ENCODE measurements at places on chromosomes 13 and 19.
A peak's percentile ranks its signal among the peaks of the same experiment; 100 is the strongest.

- no peak for DNase-seq
Measured at GRCh38 chr19:31356587-31357314, 7.5 kb upstream of the TSHZ3 start.

DNA sequence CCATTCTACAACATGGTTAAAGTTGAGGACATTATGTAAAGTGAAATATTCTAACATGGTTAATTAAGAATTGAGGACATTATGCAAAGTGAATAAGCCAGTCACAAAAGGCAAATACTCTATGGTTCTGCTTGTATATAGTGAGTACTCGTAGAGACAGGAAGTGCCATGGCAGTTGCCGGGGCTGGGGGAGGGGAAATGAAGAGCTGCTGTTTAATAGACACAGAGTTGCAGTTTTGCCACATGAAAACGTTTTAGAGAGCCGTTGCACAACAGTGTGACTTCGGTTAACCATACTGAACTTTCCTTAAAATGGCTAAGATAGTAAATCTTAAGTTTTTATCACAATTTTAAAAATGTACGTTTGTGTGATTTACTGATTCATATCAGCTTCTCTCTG, 176.9 kb downstream of the SHISA2 start:
- peak; percentile 27 for DNase-seq

DNA sequence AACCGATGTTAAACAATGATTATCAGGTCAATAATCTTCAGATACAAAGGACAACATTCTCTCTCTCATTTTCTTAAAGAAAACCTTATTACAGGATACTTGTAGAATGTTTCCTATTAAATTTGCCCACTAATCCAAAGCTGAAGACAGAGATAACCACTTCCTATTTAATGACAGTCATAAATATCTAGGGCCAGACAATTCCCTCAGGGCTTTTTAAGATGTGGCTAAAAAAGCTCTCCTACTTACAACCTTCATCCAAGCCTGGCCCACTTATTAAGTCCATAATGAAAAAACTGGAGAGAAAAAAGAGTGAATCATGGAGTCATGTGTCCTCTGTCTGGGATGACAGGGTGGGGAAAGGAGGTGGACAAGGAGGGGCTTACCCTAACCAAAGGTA, 235.9 kb downstream of the KLF12 start:
- no peak for DNase-seq

GRCh38 chr19:55437410-55437809, 5.7 kb downstream of the SHISA7 start:
- DNase-seq = no peak

- DNase-seq = no peak
Measured at GRCh38 chr19:18467978-18468377, 30.0 kb upstream of the ISYNA1 start.

GRCh38 chr13:33087091-33087490, 70.9 kb downstream of the KL start:
- no peak for DNase-seq

- DNase-seq = no peak
Measured at GRCh38 chr13:85825454-85825853, 26.2 kb upstream of the SLITRK6 start.

Data from stimulated activated CD4-positive, alpha-beta T cell treated with anti-CD3 and anti-CD28 coated beads, Interleukin-1b, Interleukin-23, amount 100 ng/mL, for 24 hours (primary cell).